ENCODE measurements at places on chromosomes 3 and 15.
A peak's percentile ranks its signal among the peaks of the same experiment; 100 is the strongest.

DNA sequence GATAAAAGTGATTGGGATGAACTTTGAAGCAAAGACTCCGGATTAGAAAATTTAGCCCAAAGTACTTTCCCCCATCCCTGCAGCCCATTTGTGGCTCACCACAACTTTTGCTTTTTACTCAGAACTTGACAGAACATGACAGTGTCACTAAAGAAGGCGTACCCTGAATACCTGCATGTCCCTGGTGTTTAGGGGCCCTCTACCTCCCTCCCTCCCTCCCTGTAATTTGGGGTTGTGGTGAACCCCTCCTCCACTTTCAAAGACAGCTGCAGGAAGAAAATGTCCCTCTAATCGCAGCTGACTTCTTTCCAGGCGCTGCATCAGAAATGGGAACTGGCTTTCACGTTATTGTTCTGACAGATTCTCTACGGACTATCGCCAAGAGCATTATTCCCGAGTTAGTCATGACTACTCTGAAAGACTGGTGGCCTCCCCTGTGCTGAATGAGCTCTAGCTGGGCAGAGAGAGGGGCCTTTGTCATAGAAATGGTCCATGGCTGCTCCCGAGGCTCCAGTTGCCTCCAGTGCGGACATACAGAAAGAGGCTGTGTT lies 93.2 kb upstream of the ARHGEF3 start:
- no peak overlapping the region for H3K4me3 ChIP-seq
- DNase-seq, result no peak
- no peaks in the 10 kb centered on the region for H3K4me1 ChIP-seq
- no peaks in the 10 kb centered on the region for H3K36me3 ChIP-seq

DNA sequence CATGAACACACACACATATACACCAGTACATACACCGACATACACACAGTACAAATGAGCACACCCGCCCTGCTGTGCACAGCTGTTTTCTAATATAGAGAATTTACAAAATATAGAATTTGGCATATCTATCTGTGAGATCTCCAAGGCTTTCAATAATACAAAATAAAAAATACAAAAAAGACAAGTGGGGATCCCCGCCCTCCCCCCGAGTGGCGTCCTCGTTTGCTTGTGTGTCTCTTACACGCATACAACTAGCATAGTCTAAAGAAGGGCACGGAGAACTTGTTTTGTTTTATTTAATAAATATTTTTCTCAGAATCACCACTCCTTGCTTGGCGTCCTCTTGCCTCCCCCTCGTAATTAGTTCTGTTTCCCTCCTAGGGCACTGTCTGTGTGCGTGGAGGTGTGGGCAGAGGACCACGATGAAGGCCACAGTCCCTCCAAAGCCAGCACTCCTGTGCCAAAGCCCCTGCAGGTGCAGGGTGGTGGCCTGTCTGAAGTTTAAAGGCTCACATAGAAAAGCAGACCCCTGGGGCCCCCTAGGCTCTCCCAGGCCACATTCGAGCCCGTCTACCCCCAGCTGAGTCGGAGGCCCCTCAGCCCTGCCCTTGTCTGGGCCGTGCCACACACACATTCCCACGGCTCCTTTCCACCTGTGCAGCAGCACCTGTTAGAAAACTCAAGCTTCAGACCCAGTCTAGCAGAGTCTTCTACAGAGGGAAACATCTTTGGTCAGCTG lies 82.1 kb downstream of the SEC22A start:
- no peak overlapping the region for H3K4me3 ChIP-seq
- no peak for DNase-seq
- no peaks in the 10 kb centered on the region for H3K27me3 ChIP-seq
- H3K4me1 ChIP-seq, result peaks cover 6% of the 10 kb centered on the region
- H3K36me3 ChIP-seq, result no peaks in the 10 kb centered on the region

DNA sequence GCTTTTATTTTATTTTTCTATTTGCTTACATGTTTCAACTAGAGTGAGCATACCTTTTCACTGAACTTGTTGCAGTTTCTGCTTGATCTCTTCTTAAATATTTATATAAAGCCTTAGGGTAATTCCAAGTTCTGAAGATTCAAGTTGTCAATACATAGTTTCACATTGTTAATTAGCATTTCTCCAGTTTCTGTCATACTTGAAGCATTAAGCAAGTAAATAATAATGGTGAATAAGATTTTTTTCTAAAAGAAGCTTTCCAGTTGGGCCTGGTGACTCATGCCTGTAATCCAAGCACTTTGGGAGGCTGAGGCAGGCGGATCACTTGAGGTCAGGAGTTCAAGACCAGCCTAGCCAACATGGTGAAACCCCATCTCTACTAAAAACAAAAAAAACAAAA lies 53.9 kb downstream of the CALML4 start:
- no peak for DNase-seq
- H3K4me3 ChIP-seq, result no peak overlapping the region
- H3K36me3 ChIP-seq, result peaks cover under 1% of the 10 kb centered on the region
- no peak overlapping the region for H3K27ac ChIP-seq

GRCh38 chr3:192929755-192930547 lies 12.3 kb upstream of the MB21D2 start:
- H3K4me1 ChIP-seq, result no peaks in the 10 kb centered on the region
- H3K4me3 ChIP-seq, result no peak overlapping the region
- no peaks in the 10 kb centered on the region for H3K36me3 ChIP-seq
- no peak overlapping the region for H3K27ac ChIP-seq
- no peaks in the 10 kb centered on the region for H3K27me3 ChIP-seq
- DNase-seq, result no peak

GRCh38 chr15:48021336-48022086 lies 99.3 kb upstream of the SLC24A5 start:
- no peaks in the 10 kb centered on the region for H3K36me3 ChIP-seq
- no peaks in the 10 kb centered on the region for H3K4me1 ChIP-seq
- peaks cover 9% of the 10 kb centered on the region for H3K27me3 ChIP-seq
- H3K4me3 ChIP-seq, result no peak overlapping the region
- no peak overlapping the region for H3K27ac ChIP-seq

- H3K36me3 ChIP-seq, result peaks cover 8% of the 10 kb centered on the region
- no peak for DNase-seq
- no peak overlapping the region for H3K27ac ChIP-seq
- H3K4me3 ChIP-seq, result no peak overlapping the region
- no peaks in the 10 kb centered on the region for H3K27me3 ChIP-seq
Measured at GRCh38 chr3:138705675-138706074, 97.1 kb downstream of the FAIM start.

GRCh38 chr15:91947683-91948608 lies 94.4 kb downstream of the SLCO3A1 start:
- no peak overlapping the region for H3K4me3 ChIP-seq
- no peaks in the 10 kb centered on the region for H3K4me1 ChIP-seq

GRCh38 chr3:142724682-142725356 lies 985 bp downstream of the TRPC1 start:
- DNase-seq, result no peak
- H3K4me1 ChIP-seq, result peaks cover 5% of the 10 kb centered on the region
- peak overlapping the region; percentile 93 for H3K4me3 ChIP-seq
- no peak overlapping the region for H3K27ac ChIP-seq

- H3K36me3 ChIP-seq, result peaks cover 45% of the 10 kb centered on the region
- H3K4me3 ChIP-seq, result no peak overlapping the region
- DNase-seq, result no peak
- H3K27ac ChIP-seq, result no peak overlapping the region
- peaks cover 9% of the 10 kb centered on the region for H3K4me1 ChIP-seq
Measured at GRCh38 chr3:15711281-15711680, 86.5 kb downstream of the ANKRD28 start.

DNA sequence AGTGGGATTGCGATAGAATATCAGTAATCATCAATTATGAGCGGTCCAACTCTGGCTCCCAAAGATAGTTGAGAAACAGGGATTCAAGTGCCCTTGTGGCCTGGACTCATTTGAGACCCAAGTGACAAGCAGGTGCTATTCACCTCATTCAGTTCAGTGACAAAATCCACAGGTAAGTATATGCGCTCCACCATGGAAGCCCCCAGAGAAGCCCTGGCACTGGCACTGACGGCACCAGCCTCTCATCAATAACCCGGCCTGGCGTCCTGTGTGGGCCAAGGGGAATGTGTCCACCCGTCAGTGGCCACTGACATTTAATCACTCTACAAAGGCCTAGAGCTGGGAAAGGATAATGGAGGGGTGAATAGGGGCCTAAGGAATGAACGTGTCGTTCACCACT lies 117.2 kb downstream of the ADCY5 start:
- DNase-seq, result no peak
- H3K27ac ChIP-seq, result no peak overlapping the region
- H3K4me1 ChIP-seq, result peaks cover 8% of the 10 kb centered on the region
- no peaks in the 10 kb centered on the region for H3K36me3 ChIP-seq
